Stomach (tissue), 19 donors: ENCODE measurements at places on chromosomes 13 and 19. TPM values are rescaled to one million over a fixed set of nuclear protein-coding genes. Genes with fewer than 3 reads are reported as not detected.

The EFNA2 gene
- not detected for total RNA-seq

GRCh38 chr19:3783660-3784584 lies 2.3 kb downstream of the MATK start:
- H3K36me3 ChIP-seq, result no peaks in the 10 kb centered on the region
- no peak overlapping the region for H3K27ac ChIP-seq
- H3K4me3 ChIP-seq, result no peak overlapping the region
- DNase-seq, result no peak
- H3K27me3 ChIP-seq, result peaks cover 69% of the 10 kb centered on the region

The FGF21 gene
- total RNA-seq, result not detected

DNA sequence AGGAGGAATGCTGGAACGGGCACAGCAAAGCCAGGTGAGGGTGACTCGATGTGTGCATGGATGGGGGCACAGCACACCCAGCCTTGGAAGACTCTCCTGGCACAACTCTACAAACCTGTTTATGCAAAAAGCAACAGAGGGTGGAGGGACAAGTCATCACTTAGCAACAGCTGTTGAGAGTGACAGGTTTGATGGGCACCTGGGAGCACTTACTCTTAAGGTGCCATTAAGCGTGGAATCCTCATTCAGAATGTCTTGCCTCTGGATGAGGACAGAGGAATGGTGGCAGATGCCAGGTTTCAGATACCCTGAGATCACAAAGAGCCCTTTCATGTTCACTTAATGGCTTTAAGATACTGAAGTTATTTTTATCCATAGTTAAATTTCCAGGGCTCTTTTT lies 97.0 kb downstream of the DCT start:
- no peak overlapping the region for H3K27ac ChIP-seq
- no peak for DNase-seq
- no peaks in the 10 kb centered on the region for H3K4me1 ChIP-seq
- no peaks in the 10 kb centered on the region for H3K36me3 ChIP-seq
- no peak overlapping the region for H3K4me3 ChIP-seq

GRCh38 chr13:89221557-89222158 lies 1550.5 kb downstream of the SLITRK5 start:
- no peak overlapping the region for H3K27ac ChIP-seq
- no peak for DNase-seq
- H3K4me3 ChIP-seq, result no peak overlapping the region
- no peaks in the 10 kb centered on the region for H3K36me3 ChIP-seq
- no peaks in the 10 kb centered on the region for H3K27me3 ChIP-seq
- H3K4me1 ChIP-seq, result no peaks in the 10 kb centered on the region

GRCh38 chr13:113742445-113743120 lies 16.4 kb upstream of the TMEM255B start:
- no peaks in the 10 kb centered on the region for H3K36me3 ChIP-seq
- no peak overlapping the region for H3K4me3 ChIP-seq
- H3K4me1 ChIP-seq, result no peaks in the 10 kb centered on the region
- peaks cover 58% of the 10 kb centered on the region for H3K27me3 ChIP-seq
- DNase-seq, result no peak
- H3K27ac ChIP-seq, result no peak overlapping the region

The PGLYRP1 gene
- total RNA-seq, result not detected

DNA sequence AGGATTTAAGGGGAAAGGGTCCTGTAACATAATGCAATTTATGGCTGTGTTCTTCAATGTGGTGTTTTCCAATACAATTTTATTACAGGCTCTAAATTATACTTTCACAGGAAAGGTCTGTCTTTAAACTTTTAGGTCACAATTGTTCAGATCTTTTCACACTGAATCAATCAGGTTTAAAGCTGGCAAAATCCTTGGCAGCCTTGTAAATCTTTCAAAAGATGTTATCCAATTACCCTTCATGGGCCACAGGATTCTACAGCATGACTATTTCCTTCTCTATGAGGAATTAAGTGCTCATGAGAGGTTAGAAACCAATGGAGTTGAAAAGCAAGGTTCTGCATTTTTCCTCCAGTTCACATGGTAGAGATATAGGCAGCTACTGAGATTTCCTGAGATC lies 211.5 kb upstream of the MIR17HG start:
- H3K27ac ChIP-seq, result no peak overlapping the region
- no peaks in the 10 kb centered on the region for H3K27me3 ChIP-seq
- H3K36me3 ChIP-seq, result no peaks in the 10 kb centered on the region

GRCh38 chr13:46633416-46633815 lies 80.4 kb downstream of the LRCH1 start:
- no peak overlapping the region for H3K4me3 ChIP-seq
- H3K36me3 ChIP-seq, result no peaks in the 10 kb centered on the region
- no peaks in the 10 kb centered on the region for H3K27me3 ChIP-seq
